ENCODE measurements at places on chromosomes 16 and 17.
A peak's percentile ranks its signal among the peaks of the same experiment; 100 is the strongest.

DNA sequence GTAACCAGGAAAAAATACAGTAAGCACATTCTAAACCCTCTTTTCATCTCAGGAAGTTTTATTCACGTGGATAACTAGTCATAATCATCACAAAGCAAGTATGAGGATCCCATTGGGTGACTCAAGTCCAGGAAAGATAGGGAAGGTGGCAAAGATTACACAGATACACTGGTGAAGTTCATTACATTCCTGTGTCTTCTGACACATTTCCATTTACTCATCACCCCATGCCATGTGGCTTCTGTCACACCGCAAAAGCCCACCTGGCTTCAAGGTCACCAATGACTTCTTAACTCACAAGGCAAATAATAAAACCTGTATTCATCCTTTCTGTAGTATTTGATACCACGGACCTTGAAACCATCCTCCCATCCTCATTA, 17.0 kb downstream of the HS3ST3A1 start:
- H3K4me1 ChIP-seq, result no peaks in the 10 kb centered on the region
- DNase-seq, result no peak
- H3K36me3 ChIP-seq, result no peaks in the 10 kb centered on the region
- H3K27me3 ChIP-seq, result peaks cover 8% of the 10 kb centered on the region

DNA sequence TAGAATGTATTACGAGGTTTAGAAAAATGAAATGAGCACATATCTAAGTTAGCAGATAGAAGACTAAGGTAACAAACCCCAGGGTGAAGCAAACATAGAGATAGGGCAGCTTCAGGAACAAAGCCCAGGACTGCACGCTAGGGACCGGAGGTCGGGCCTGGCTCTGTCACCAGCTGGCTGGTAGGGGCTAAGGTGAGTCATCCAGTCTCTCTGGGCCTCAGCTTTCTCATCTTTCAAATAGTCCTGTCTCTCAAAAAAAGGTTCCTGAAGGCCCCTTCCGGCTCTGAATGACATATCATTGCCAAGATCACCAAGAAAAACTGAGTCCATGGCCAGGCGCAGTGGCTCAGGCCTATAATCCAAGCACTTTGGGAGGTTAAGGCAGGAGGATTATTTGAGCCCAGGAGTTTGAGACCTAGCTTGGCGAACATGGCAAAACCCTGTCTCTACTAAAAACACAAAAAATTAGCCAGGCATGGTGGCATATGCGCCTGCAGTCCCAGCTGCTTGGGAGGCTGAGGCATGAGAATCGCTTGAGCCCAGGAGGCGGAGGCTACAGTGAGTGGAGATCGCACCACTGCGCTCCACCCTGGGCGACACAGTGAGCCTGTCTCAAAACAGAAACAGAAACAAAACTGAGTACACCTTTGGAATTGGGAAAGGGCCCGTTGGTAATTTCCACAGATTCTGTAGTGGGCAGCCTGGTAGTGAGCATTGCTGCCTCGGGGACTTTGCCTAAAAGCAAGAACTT, 26.0 kb downstream of the PKD1L3 start:
- H3K36me3 ChIP-seq, result no peaks in the 10 kb centered on the region
- H3K27me3 ChIP-seq, result no peaks in the 10 kb centered on the region
- H3K4me1 ChIP-seq, result no peaks in the 10 kb centered on the region
- no peak overlapping the region for H3K27ac ChIP-seq
- no peak overlapping the region for H3K4me3 ChIP-seq
- DNase-seq, result no peak

DNA sequence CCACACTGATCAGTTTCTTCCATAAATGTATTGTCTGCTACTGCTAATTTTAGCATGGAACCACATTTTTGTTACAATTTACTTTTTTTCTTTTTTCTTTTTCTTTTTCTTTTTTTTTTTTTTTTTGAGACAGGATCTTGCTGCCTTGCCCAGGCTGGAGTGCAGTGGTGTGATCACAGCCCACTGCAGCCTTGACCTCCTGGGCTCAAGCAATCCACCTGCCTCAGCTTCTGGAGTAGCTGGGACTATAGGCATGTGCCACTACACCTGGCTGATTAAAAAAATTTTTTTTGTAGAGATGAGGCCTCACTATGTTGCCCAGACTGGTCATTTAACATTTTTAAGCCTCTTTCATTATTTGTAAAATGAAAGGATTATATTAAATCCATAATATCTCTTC, 19.1 kb downstream of the ZPBP2 start:
- H3K27me3 ChIP-seq, result peaks cover 2% of the 10 kb centered on the region
- DNase-seq, result no peak
- no peak overlapping the region for H3K4me3 ChIP-seq
- no peak overlapping the region for H3K27ac ChIP-seq
- no peaks in the 10 kb centered on the region for H3K36me3 ChIP-seq

DNA sequence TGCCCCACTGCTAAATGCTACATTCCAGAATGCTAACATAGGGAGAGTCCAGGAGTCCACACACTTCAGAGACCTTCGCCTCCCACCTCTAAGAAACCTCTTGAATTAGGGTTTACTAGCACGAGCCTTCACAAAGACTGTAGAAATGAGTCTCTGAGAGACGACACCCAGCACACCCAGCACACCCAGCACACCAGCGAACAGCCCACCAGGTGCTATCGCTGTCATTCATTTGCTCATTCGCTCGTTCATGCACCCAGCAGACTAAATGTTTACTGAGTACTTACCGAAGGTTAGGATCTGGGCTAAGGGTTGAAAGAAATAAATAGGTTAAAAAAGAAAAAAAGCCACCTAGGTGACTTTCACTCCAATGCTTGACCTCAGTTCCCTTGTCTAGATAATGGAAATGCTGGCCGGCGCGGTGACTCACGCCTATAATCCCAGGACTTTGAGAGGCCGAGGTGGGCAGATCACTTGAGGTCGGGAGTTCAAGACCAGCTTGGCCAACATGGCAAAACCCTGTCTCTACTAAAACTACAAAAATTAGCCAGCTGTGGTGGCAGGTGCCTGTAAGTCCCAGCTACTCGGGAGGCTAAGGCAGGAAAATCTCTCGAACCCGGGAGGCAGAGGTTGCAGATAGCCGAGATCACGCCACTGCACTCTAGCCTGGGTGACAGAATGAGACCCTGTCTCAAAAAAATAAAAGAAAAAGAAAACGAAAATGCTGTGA, 100.8 kb downstream of the ADCY9 start:
- H3K27me3 ChIP-seq, result no peaks in the 10 kb centered on the region
- peaks cover 6% of the 10 kb centered on the region for H3K4me1 ChIP-seq
- no peak overlapping the region for H3K27ac ChIP-seq
- H3K4me3 ChIP-seq, result no peak overlapping the region
- DNase-seq, result no peak

- peaks cover 23% of the 10 kb centered on the region for H3K36me3 ChIP-seq
- H3K4me3 ChIP-seq, result peak within 1 kb of the TSS; percentile 99
- DNase-seq, result peak; percentile 90
- H3K4me1 ChIP-seq, result peaks cover 47% of the 10 kb centered on the region
- H3K27ac ChIP-seq, result peak within 1 kb of the TSS; percentile 89
- H3K27me3 ChIP-seq, result no peaks in the 10 kb centered on the region
Observed at GRCh38 chr17:58328195-58329034, at the start of gene TSPOAP1. Gene TSPOAP1 (minus strand): TSS chr17:58328795. CDS start chr17:58327920, 875 bp downstream.

GRCh38 chr17:38732376-38733281, 2.5 kb downstream of the CISD3 start:
- peaks cover 64% of the 10 kb centered on the region for H3K4me1 ChIP-seq
- DNase-seq, result no peak
- H3K27me3 ChIP-seq, result no peaks in the 10 kb centered on the region
- H3K36me3 ChIP-seq, result no peaks in the 10 kb centered on the region
- peak overlapping the region; percentile 83 for H3K27ac ChIP-seq

GRCh38 chr16:28280881-28281836, 11.2 kb upstream of the SBK1 start:
- H3K4me1 ChIP-seq, result peaks cover 39% of the 10 kb centered on the region
- H3K27me3 ChIP-seq, result no peaks in the 10 kb centered on the region
- no peaks in the 10 kb centered on the region for H3K36me3 ChIP-seq
- H3K27ac ChIP-seq, result peak overlapping the region; percentile 79

GRCh38 chr17:18966831-18967624, 15.1 kb downstream of the SLC5A10 start:
- no peak overlapping the region for H3K4me3 ChIP-seq
- H3K27ac ChIP-seq, result no peak overlapping the region
- no peaks in the 10 kb centered on the region for H3K36me3 ChIP-seq
- no peak for DNase-seq
- no peaks in the 10 kb centered on the region for H3K27me3 ChIP-seq
